ENCODE measurements at places on chromosomes 5 and 9.

DNA sequence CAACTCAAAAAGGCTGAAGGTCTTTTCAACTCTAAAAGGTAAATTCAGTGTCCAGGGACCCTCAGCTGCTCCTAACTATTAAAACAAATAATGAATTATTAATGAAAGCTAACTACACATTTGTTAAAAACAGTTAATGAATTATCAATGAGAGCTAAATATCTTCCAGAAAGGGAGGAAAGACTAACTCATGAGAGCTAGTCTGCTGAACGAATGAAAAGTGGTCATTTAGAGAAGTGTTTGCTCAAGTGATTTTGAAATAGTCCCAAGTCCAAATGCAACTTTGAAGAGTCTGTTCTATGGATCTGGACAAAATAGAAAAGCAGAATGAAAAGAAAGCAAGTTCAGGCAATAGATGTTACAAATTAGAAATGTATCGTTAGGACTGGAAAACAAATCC, 133.9 kb upstream of the SPEF2 start:
- no peak for DNase-seq

DNA sequence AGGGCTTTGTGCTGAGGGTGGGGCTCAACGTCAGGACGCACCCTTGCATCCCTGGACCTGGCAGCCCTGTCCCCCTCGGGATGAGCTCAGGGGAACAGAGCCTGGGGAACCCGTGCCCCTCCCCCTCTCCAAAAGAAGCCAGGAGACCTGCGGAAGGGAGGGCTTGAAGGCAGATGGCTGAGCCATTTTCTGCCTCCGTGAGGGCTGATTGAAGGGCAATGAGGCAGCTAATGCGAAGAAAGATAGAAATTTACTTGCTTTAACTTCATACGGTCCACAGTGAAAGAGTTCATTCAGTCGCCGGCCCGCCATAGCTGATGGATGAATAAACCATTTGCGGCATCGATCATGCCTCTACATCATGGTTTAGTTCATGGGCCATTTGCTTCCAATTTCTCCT, 28.8 kb downstream of the ASS1 start:
- no peak for DNase-seq

DNA sequence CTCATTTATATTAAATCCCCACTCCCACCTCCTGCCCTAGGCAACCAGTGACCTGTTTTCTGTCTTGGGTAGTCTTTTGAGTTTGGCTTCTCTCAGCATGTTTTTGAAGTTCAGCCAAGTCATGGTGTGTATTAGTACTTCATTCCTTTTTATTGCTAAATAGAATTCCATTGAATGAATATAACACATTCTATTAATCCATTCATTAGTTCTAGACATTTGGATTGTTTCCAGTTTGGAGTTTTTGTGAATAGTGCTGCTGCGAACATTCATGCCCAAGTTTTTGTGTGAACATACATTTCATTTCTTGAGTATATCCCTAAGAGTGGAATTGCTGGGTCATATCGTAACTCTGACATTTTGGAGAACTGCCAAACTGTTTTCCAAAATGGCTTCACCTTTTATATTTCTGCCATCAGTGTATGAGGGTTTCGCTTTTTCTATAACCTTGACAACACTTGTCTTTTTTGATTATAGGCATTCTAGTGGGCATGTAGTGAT, 2.7 kb downstream of the ZNF346 start:
- DNase-seq, result no peak

DNA sequence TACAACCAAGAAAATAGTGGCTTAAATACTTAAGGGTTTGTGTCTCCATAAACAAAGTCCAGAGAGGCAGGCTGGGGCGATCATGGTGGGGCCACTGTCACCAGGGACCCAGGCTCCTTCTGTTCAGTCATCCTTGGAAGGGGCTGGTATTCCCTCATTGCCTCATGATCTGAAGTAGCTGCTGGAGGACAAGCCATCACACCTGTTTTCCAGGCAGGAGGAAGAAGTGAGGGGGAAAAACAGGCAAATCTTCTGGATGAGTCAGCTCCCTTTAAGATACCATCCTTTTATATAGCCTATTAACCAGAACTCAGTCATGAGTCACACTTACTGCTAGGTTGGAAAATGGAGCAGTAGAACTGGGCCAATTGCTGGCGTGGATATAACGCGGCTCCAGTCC, 92.3 kb downstream of the DAP start:
- DNase-seq, result no peak

GRCh38 chr5:95369782-95370181, 21.4 kb upstream of the FAM81B start:
- no peak for DNase-seq

GRCh38 chr5:43152946-43153345, 32.2 kb downstream of the ZNF131 start:
- no peak for DNase-seq

DNA sequence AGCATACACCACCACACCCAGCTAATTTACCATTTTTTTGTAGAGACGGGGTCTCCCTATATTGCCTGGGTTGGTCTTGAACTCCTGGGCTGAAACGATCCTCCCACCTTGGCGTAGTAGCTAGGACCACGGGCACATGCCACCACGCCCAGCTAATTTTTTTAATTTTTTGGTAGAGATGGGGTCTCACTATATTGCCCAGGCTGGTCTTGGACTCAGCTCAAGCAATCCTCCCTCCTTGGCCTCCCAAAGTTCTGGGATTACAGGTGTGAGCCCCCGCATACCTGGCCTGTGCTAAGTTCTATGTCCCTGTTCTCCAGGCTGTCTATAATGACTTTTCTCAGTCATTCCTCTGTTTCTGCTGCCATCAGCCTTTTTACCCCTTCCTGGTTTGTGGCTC, 41.3 kb downstream of the ASS1 start:
- no peak for DNase-seq

DNA sequence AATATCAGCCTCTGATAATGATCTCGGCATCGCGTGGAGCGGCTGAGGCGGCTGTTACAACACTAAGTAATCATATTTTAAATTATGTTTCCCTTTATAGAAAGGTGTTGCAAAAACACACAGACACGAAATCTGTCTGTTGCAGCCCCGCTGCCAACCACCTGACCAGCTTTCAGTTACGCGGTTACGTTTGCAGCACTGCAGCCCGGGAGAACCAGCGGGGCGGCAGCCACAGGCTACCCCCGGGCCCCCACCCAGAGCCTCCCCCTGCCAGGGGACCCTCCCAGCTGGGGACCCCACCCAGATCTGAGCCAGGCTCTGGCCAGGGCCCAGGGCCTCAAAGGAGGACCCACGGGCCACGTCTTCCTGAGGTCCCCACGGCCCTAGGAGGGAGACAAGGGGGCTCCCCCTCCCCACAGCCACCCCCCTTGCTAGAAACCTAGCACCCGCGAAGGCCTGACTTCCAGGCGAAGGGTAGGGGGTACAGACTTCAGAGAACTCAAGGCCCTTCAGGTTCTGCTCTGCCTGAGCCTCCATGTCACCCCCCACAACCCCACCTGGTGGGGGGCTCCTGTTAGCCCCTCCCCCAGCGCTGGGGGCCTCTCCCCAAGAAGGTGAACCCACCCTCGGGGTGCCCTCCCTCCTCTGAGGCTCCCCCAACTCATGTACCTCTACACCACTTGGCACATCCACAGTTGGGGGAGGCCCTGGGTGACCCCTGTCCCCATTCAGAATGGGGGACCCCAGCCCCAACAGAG, 6.0 kb downstream of the NACC2 start:
- no peak for DNase-seq

DNA sequence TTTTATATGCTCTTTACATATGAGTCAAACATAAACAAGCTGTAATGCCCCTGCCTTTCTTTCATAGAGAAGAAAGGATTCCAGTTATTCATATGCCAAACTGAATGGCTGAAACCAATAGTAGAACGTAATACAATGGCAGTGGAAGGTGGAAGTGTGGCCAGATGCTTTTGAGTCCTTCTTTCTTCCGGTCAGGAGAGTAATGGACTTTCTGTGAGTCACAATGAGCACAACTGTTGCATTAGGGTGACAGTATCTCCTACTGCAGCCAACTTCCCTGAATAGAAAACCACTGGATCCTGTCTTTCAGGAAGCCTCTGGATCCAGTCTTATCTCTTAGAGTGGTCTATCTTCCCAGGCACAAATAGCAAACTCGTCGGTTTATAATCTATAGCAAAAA, 855.2 kb downstream of the MAT2B start:
- DNase-seq, result no peak

DNA sequence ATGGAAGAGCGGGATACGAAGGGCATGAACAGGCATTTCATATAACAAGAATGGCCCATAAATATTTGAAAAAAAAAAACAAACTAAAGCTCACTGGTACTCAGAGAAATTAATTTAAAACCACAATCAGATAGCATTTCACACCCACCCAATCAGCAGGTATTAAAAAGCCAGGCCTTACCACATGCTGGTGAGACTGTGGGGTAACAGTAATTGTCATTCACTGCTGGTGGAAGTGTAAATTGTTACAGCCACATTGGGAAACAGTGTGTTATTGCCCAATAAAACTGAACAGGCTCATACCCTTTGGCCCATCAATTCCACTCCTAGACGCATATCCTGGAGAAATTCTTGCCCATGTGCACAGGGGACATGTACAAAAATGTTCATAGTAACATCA, 66.0 kb downstream of the PLAC8L1 start:
- no peak for DNase-seq

DNA sequence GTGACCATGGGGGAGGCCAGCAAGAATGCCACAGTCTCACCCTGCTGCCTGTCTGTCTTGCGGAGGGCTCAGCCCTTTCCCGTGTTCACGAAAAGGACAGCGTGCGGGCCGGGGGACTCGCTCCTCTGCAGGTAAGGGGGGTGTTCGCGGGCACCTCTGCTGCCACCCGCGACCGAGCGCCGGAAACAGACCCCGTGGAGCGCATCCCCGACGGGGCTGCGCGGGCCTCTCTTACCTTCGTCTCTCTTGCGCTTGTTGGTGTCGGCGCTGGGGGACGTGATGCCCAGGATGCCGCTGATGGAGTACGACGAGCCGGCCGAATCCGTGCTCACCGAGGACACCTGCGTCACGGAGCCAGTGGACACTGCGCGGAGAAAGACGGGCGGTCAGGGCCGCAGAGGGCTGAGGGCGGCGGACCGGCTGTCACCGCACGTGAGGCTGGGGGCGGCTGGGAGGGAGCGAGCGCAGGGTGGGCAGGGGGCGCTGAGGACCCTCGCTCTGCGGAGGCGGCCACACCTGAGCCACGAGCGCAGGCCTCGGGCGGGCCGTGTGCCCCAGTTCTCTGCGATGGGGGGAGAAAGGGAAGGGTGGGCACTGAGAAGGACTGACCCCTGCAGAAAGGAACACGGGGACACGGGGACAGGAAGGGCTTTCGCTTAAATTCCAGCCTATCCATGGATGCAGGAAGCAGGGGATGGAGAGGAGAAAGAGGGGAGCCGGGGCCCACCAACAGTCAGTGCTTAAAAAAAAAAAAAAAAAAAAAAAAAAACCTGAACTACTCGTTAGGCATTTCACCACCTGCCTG, 31.5 kb downstream of the PAX5 start:
- no peak for DNase-seq

DNA sequence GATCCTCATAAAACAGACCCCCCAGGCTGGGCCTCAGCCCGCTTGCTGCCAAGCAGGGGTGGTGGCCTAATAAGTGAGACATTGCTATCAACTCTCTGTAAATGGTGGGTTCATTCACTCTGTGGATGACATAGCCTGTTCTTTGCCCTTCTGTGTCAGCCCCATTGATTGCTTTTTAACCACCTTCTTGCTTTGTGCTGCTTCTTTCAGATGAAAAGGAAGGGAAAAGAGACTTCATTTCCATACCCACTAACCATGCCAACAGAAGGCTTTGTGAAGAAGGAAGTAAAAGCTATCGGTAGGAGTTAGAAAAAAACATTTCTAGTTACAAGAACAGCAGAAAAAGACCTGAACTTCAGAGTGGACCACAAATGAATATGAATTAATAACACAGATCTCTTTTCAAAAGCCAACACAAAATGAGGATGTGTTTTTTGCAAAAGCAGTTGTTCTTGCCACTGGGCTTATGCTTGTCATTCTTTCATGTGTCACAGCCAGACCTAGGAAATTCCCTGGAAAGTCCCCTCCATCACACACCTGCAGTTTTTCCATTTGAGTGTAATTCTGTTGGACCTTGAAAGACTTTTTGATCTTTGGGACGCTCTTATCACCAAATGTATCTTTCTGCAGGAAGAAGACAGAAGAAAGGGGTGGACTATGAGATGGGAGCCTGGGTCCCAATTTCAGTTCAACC, 507.7 kb downstream of the CCDC171 start:
- DNase-seq, result no peak

DNA sequence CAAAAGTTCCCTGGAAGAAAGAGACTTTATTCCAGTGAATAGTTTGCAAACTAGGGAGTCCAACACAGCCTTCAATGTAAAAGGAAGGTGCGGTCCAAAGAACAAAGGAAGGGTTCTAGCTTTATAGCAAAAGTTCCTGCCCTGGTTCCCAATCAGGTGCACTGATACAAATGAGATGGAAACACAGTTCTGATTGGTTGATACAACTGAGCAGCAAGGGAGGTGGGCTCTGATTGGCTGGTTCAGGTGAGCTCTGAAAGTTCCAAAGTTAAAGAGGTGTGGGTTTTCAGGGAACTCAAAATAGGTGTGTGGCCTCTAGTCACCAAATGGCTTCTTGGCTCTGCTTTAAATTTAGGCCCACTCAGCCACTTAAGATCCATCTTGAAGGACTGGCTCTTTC, 43.1 kb downstream of the P4HA2 start:
- no peak for DNase-seq

DNA sequence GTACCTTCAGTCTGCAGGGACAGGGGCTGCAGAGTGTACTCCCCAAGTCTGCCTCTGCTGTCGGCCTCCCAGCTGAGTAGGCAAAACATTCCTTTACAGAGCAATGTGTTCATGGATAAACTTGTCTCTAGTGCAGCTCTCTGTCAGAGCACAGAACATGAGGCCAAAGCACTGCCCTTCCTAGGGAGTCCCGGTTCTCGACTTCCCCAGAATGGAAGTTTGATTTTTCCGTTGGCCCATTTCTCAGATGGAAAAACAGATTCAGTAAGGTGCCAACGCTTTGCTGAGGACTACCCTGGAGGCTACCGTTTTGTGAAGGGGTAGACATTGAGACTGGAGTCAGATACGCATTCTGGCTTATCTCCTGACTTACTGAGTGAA, 422 bp upstream of the TRIM32 start:
- DNase-seq, result no peak

GRCh38 chr5:116583862-116584222, 9.2 kb upstream of the SEMA6A start:
- no peak for DNase-seq

GRCh38 chr5:147669169-147669869, 113.2 kb downstream of the JAKMIP2 start:
- DNase-seq, result no peak

- DNase-seq, result no peak
Measured at GRCh38 chr5:136191304-136192014, 1.5 kb downstream of the SMIM32 start.

Measured in left lobe of liver (tissue), 2 donors.